ENCODE measurements at places on chromosomes 1 and 21.
A peak's percentile ranks its signal among the peaks of the same experiment; 100 is the strongest.

GRCh38 chr1:19610282-19610981 lies 33.7 kb upstream of the NBL1 start:
- DNase-seq = no peak

GRCh38 chr1:9344426-9345200 lies 51.9 kb downstream of the SPSB1 start:
- no peak for DNase-seq

- DNase-seq = no peak
Observed at GRCh38 chr1:58764294-58764978, 19.4 kb downstream of the JUN start.

DNA sequence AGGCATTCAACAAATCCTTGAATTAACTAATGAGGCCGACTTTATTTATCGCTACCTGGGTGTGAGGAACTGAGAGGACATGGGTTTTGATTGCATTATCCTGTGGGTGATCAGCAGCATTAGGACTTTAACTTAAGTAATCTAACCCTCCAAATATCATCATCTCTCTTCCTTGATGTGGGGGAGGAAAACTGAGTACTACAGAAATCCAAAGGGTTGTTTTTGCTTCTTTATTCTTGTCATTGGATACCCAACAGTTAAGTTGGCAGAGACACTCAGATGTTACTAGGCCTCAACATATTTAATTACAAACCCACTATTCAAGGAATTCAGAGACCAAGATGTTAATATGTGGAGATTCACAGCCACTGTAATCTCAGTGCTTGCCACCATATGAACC lies 97.4 kb upstream of the ST6GALNAC5 start:
- DNase-seq = no peak

DNA sequence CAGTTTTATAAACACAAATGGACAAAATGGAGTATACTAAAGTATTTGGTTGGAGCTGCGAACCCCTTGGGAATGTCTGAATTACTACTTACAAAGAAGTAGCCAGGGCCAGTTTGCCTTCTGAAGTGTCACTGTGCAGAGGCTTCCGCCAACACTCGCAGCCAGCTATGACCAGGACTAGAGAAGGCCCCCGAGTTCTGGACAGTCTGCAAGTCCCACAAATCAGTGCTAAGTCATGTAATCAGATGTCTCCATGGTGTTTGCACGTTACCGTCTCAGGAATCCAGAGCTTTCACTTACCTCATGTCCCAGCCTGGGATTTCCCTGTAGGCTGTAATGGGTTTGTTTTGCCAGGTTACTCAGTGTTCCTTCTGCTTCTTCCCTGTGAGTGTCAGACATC lies 106.6 kb upstream of the SPAG17 start:
- no peak for DNase-seq

DNA sequence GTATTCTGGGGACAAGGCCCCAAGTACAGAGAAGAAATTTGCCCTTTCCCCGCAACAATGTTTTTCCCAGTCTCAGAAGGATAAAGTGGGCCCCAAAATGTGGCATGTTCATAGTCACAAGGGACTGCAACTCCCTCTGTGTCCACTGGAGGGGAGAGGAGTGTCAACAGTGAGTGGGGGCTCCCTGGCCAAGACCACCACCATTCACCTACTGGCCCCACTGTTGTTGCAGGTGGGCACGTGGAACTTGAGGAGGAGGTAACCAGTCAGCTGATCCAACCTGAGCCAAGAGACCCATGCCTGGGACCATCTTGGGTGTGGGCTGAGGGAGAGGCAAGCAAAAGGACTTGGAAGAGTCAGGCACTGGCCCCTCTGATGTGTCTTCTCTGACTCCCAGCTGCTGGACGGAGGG lies 777 bp downstream of the NUDT17 start:
- no peak for DNase-seq

DNA sequence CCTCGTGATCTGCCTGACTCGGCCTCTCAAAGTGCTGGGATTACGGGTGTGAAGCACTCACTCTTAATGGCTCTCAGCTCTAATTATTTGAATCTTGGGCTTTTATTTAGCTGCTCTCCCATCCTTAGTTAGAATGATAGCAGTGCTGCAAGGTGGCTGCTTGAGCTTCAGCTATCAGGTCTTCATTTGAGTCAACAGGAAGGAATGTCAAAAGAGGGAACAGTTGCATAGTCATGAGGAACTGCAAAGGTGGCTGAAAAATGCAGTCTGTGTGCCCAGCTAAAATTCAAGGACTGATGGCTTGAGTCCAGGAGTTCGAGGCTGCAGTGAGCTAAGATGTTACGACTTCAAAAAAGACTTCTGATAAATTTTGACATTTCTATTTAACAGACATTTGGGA lies 55.6 kb downstream of the UCK2 start:
- no peak for DNase-seq

GRCh38 chr1:14842891-14843290 lies 244.4 kb downstream of the KAZN start:
- DNase-seq = no peak

DNA sequence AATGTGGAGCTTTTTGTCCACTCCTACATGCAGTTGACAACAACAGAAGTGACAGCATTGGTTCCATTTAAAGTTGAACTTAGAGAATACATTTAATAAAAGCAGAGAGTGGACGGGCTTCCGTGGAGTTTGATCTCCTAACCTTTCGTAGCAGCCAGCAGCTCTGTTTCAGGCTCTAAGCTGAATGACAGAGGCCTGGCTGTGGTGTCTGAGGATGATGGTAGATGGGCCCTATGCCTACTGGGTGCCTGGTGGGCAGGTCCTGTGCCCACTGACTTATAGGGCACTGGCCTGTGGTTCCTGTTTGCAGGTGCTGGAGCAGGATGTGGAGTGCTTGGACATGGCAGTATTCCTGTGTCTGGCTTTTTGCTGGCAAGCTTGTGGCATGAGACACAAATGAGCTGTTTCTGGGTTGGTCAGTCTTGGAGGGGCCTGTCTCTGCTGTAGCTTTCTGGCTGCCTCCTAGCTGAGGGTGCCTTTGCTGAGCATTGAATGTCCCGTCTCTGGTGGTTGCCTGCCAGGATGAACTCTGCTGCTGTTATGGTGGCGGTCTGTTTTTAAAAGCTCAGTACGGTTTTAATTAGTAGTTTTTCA lies 54.6 kb downstream of the PRDM2 start:
- no peak for DNase-seq

GRCh38 chr1:25572708-25573590 lies 29.5 kb downstream of the LDLRAP1 start:
- DNase-seq = peak; percentile 10

GRCh38 chr1:230883967-230884366 lies 15.6 kb upstream of the C1orf198 start:
- DNase-seq = no peak

- DNase-seq = no peak
Observed at GRCh38 chr1:20712215-20712577, 5.6 kb downstream of the KIF17 start.

- no peak for DNase-seq
Observed at GRCh38 chr1:6476483-6476882, 10.5 kb upstream of the TNFRSF25 start.

DNA sequence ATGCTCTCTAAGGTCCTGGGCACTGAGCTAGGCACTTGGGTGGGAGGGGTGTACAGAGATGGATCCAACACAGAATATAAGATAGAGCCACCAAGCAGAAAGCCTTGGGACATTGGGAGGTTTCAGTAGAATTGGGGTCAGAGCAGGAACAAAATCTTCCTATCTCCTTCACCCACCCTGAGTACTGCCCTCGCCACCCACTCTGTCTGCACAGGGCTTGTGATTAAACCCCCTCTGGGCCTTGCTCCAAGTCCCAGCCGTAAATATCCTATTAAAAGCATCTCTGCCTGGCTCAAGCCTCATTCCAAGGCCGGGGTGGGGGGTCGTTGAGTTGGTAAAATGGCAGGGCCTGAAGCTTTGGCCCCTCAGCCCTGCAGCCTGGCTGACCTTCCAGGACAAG lies 166.7 kb downstream of the GRIK3 start:
- DNase-seq = no peak

GRCh38 chr1:32716312-32717148 lies 14.0 kb upstream of the SYNC start:
- no peak for DNase-seq

DNA sequence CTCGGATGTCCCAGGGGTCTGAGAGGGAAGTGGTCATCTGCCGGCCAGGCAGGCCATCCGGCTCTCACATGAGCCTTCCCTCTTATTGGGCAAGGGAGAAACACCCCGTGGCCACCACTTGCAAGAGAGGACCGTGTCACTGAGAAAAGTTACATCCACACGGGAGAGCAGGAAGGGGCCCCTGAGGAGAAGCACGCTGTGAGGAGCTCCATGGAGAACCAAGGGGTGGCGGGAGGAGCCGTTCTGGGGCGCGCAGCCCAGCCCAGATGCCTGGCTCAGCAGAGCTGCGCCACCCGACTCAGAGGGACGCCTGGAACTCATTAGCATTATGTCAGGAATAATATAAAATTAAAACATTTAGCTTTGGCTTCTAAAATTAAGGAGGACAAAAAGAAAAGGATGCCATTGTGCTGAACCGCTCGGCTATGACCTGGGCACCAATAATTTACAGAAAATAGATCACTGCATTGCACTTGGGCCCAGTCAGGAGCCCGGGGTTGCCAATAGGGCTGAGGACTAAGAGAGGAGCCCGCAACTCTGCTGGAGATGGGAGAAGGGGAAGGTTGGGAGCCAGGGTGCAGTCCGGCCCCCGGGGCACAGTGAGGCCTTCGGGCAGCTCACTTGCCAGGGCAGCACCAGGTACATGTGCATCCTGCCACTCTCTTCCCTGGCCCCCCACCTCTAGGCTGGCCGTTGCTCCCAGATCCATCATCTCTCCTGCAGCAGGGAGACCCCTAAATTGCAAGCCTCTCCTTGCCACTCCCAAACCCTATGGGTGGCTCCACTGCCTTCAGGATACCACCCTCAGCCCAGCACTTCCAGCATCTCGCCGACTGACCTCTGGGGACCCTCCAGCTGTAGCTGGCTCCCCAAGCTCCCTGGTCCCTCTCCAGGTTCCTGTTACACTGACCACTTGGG lies 84.8 kb downstream of the DMRTB1 start:
- DNase-seq = no peak
